Smooth muscle cell of trachea (primary cell): ENCODE measurements at places on chromosomes 5 and 9. TPM values are rescaled to one million over a fixed set of nuclear protein-coding genes. Genes with fewer than 3 reads are reported as not detected.

The NR6A1 gene
- total RNA-seq: 0.44 and 0.66 TPM in 2 replicates

The TAF1L gene
- total RNA-seq: under 0.01 TPM in 2 replicates

The MCIDAS gene
- not detected in 2 replicates for total RNA-seq

The ITK gene
- not detected in 2 replicates for total RNA-seq

The ARHGEF28 gene
- 19.0 and 32.6 TPM in 2 replicates for total RNA-seq

The CDH9 gene
- total RNA-seq: not detected in 2 replicates

The C5orf46 gene
- 0.58 TPM in 1 of 2 replicates, not detected in the other for total RNA-seq
